Left lung (tissue), 14 donors: ENCODE measurements at places on chromosomes 7 and 10. TPM values are rescaled to one million over a fixed set of nuclear protein-coding genes. Genes with fewer than 3 reads are reported as not detected.
A peak's percentile ranks its signal among the peaks of the same experiment; 100 is the strongest.

DNA sequence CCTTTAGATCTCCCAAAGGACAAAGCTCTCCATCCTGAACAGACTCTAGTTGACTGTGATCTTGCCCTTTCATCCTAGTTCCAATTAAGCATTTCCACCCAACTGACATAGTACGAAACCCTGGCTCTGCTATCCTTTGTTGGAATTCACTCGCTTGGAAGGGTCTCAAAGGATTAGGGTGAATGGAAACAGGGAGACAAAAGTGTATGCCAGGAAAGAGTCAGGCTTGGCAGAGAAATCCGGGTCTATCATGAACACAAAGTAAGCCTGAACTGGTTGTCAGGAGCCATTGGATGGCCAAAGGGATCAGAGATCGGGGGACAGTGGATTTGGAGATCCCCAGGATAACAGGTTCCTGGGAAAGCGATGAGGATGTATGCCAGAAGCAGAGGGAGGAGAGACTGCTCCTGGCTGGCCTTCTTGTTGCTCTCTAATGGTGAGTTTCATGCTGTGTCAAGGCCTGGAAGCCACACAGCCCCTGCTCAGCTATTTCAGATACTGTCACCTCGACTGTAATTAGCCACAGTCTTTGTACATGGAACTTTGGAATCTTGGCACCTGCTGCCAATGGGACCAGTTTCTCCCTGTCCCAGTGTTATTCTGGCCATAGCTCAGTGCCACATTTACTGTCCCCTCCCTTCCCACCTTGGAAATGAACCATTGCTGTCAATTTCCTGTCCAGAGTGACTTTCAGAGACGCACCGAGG is 1168.7 kb upstream of the AUTS2 start:
- no peak for DNase-seq

GRCh38 chr10:129521161-129522025 is 54.4 kb downstream of the MGMT start:
- DNase-seq, result no peak

GRCh38 chr7:95101422-95101821 is 194.0 kb downstream of the PPP1R9A start:
- DNase-seq, result no peak

- DNase-seq, result no peak
Observed at GRCh38 chr10:127398971-127399365, 150.1 kb upstream of the NPS start.

- peak; percentile 73 for DNase-seq
Observed at GRCh38 chr7:33593611-33594010, 311.7 kb upstream of the BMPER start.

The ST7 gene
- polyA plus RNA-seq, result 55.7 TPM
